ENCODE measurements at places on chromosomes 2 and 18.

- DNase-seq = no peak
These were observed 5.9 kb downstream of the ORC4 start for GRCh38 chr2:148014616-148015015.

- peak; percentile 77 for DNase-seq
These were observed 313.8 kb downstream of the PDE11A start for GRCh38 chr2:177758591-177759371.

DNA sequence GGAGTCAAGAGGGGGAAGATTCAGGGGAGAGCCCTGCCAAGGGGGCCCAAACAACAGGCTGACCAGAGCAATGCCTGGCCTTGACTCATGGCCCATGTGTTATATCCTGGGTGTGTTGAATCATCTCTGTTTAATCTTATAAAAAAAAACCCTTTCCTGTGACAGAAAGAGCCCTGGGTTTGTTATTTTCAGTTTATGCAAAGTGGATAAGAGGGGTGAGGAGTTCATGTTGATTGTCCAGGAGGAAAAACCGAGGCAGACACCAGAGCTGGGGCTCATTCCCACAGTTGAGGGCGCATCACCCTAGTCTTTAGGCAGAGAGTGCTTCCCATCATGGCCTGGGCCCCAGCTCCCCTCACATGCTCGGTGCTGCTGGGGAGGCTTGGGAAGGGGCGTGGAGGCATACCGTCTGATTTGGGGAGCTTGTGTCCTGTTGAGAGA is 30.9 kb upstream of the IL37 start:
- peak; percentile 55 for DNase-seq

DNA sequence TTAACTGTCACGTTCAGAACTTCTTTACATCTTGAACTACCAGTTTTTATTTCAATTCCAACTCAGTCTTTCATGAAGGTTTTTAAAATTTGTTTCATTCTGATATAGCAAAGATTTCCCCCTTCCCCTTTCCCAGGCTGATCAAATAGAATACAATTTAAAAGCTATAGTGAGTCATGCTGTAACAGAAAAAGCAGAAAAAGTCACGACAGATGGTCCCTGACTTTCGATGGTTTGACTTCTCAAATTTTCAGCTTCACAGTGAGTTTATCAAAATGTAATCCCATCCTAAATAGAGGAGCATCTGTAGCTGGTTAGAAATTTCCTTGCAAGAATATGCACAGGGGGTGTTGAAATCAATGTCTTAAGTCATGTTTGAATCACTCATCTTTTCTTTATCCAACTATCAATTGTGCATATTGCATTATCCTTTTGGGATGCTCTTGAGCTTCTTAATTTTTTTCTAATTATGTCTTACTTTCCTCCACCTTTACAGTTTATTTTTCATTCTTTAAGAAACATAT is 500.3 kb downstream of the LRP1B start:
- no peak for DNase-seq

- peak; percentile 76 for DNase-seq
These were observed 175.1 kb downstream of the GALNT1 start for GRCh38 chr18:35756506-35757117.

DNA sequence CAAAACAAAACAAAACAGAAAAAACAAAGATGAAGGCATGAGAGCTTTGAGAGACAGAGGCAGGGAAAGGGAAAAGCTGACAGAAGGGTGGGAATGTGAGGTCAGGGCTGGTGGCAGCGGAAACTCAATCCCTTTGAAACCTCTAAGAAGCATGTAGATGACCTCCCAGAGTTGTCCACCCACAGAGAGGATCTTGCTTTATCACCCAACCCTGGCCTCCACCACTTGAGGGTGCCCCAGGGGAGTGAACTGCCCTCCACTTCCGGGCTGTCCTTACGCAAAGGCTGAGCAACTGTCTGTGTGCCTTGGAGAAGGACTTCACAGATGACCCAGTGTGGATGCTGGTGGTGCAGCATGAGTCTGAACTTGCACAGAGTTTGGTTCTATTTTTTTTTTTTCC is 26.7 kb downstream of the PDCL3 start:
- peak; percentile 20 for DNase-seq

DNA sequence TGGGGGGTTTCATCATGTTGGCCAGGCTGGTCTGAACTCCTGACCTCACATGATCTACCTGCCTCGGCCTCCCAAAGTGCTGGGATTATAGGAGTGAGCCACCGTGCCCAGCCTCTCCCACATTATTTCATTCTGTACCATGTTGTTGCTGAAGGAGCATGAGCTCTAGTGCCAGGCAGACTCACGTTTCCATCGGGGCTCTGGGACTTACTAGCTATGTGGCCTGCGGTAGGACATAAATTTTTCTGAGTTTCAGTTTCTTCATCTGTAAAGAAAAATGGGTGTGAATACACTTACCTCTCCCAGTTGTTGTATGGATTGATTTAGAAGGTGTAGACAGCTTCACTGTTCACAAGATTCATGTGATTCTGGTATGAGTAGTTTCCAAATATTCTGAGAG is 30.8 kb upstream of the CCL20 start:
- no peak for DNase-seq

DNA sequence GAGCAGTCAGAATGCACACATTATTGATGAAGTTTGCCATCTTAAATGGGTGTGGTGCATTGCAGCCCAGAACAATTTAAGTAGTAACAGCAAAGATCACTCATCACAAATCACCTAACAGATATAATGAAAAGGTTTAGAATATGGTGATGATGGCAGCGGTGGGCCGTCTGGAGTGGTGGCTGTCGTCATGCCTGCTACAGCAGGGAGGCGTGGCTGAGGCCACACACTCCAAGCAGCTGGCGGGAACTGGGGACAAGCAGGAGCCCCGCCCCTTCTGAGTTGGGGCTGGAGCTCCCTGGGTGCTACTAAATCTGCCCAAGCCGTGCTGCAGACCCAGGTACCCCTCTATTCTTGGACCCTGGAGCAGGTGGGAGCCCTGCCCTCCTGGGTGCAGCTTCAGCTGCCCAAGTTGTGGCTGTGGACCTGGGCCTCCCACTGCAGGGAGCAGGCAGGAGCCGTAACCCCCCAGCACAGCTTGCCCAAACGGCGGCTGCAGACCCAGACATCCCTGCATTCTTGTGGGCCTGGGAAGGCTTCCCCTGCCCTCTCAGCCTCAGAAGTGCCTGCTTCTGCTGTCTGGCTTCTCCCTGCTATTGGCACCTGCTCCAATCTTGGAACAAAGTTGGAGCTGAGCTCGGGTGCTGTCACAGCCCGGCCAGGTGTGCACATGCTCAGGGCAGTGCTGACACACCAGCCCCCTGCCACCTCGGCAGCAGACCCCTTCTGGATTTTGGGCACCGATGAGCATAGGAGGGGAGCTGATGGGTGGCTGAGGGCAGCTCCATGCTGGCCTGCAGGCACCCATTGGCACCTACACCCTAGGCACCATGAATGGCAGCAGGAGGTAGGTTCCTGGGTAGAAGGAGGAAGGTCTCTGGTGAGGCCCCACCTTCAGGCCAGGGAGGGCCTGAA is 149.3 kb downstream of the EHBP1 start:
- no peak for DNase-seq

GRCh38 chr18:31227497-31228229 is 65.0 kb upstream of the DSC1 start:
- DNase-seq = no peak

DNA sequence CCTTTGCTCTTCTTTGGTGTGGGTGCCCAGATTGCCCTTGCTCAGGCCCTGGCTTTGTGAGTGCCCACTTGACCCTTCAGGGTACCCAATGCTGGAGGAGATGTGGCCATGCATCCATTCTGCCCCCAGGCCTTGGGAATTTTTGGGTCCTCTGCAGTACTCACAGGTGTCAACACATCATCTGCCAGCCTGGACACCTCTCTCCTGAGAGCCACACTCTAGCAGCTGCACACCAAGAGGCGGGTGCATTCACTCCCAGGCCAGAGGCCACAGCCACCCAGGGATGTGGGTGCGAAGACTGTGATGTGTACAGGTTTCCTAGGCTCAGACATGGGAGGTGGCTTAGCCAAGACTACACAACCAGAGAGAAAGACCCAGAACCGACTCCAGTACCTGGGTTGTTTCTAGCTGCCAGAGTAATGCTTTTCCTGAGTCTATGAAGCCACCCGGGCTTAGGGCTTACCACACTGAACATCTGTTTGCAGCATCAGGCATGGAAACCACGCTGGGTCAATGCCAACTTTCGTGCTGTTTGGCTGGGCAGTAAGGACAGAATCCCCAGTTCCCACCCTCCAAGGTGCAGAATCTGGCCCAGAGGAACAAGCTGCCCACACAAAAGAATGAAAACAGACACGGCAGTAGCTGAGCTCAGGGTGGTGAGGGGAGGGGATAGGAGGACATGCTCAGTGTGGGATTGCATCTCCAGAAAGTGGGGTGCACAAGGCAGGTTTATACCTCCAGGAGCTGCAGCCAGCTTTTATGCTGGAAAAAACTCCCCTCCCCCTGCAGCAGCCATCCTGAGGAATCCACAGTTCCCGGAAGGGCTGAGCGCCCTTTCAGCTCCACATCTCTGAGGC is 40.1 kb downstream of the KCNF1 start:
- DNase-seq = no peak

- DNase-seq = peak; percentile 53
These were observed 134.5 kb downstream of the MEIS1 start for GRCh38 chr2:66569321-66569851.

- DNase-seq = no peak
These were observed 3.4 kb upstream of the NARS1 start for GRCh38 chr18:57624988-57625387.

GRCh38 chr2:241254904-241255351 is 60.5 kb downstream of the HDLBP start:
- DNase-seq = no peak

DNA sequence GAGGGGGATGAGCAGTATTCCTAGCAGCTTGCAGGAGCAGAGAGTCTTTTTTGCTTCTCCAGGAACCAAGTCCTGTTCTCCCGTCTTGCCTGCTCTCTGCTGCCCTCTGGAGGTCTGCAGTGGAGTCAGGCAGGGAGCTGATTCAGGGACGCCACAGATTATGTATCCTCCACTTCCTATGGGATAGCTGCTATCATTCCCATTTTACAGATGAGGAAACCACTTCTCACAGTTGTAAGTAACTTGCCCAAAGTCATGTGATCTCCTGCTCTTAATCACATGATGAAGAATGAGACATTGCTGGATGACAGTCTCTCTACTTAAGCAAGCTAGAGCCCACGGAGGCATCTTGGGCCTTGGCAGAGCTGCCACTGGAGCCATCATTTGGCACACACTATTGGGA is 8.3 kb downstream of the SLC4A5 start:
- peak; percentile 84 for DNase-seq

DNA sequence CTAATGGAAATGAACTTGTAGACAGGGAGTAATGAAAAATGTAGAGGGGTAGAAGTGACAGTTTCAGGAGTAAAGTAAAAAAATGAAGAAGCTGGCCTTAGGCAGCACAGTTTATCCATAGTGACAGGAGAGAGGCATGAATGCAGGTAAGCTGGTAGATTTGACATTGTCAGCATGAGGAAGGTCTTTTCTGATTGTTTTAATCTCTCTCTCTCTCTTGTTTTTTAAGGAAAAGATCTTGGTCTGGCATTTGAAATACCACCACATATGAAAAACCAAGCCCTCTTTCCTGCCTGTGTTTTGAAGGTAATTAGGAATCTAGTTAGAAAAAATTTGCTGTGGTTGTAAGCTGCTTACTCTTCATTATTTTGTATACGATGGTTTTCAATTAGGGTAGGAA is 14.1 kb downstream of the DDX1 start:
- DNase-seq = no peak

- DNase-seq = no peak
These were observed 271.1 kb upstream of the VWC2L start for GRCh38 chr2:214139630-214140284.

GRCh38 chr2:237152361-237152760 is 66.7 kb downstream of the COPS8 start:
- no peak for DNase-seq

- peak; percentile 95 for DNase-seq
These were observed 83.3 kb upstream of the CD28 start for GRCh38 chr2:203623096-203623495.

DNA sequence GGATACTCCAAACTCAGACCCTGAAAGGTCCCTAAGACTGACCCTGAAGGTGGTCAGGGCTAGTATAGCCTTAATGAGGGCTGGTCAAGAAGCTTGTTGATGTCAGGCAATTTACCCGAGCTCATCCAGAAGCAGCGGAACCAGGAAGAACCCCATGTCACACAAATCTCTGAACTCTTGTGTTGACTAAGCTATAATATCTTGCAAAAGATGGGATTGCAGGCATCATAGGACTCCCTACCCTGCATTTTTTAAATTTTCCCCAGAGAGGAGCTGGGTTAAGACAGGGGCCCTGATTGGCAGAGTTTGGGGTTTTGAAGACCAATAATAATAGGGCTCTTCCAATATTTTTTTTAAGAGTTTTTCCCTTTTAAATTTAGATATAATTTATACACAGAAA is 2.0 kb upstream of the PLEKHB2 start:
- DNase-seq = no peak

GRCh38 chr18:46590103-46590502 is 66.9 kb downstream of the LOXHD1 start:
- DNase-seq = no peak

DNA sequence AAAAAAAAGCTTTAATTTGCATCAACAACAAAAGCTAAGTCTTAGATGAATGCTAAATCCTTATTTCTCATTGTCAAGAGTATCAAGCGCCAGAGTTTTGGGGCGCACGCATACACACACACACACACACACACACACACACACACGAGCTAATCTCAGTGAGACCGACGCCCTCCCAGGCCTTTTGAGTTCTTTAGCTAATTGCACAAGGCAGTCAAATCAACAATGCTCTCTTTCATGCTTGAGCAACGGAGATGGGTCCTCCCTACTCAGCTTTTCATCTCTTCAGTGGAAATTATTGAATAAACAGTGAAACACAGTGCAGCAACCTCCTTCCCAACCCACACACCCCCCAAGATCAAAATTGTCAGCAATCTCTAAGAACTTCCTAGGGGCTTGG is 19.2 kb downstream of the GKN1 start:
- DNase-seq = no peak

DNA sequence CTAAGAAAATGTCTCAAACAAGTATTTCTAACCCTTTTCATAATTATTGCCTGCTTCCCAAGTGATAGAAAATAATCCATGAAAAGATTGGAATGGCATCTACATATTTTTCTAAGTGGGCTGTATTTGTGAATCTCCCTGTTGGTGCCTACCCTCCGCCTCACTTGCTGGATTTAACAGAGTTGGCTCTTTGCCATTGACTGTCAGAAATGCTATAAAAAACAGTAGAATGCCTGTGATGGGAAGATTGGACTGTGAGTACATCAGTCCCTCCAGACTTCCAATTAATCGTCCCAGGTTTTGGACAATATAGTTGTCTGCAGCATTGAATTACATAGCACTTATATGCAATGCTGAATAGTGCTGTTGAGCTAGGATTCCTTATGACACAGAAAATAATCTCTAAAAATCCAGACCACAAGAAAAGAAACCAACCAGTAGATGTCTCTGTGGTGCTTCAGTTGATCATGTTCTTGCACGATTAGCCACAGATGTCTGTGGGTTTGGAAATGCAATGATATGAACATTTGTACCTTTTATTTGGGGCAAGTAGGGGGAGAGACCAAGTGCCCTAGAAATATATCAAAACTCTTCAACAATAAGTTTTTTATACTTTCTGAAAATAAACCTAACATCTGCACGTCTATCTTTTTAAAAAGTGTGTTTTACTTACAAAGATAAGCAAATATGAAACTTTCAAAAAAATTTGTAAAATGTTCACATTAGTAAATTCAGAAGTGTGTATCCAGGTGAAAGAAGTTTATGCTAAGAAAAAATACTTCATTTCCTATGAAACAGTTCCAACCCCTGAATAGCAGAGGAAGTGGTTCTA is 88.5 kb downstream of the DYNAP start:
- DNase-seq = peak; percentile 94

Measured in choroid plexus epithelial cell (primary cell).